Neural crest cell (in vitro differentiated cells): ENCODE measurements at places on chromosomes 11 and 22.
A peak's percentile ranks its signal among the peaks of the same experiment; 100 is the strongest.

GRCh38 chr11:75543806-75544205, 18.1 kb upstream of the GDPD5 start:
- no peak for DNase-seq

DNA sequence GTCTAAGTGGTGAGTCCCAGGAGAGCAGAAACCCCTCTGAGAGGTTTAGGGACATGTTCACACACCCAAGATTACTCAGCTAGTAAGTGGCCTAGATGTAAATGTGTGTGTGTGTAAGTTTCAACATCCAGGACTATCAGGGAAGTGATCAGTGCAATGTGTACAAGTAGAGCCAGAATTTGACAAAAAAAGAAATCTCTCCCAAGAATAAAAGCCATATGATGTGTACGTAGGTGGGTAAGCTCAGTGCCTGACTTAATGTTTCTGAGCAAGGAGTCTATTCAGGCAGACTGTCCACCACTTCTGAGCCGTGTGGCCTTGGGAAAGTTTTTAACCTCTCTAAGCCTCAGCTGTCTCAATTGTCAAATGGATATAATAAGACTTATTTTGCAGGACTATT, 133.8 kb upstream of the NAV2 start:
- DNase-seq, result no peak

DNA sequence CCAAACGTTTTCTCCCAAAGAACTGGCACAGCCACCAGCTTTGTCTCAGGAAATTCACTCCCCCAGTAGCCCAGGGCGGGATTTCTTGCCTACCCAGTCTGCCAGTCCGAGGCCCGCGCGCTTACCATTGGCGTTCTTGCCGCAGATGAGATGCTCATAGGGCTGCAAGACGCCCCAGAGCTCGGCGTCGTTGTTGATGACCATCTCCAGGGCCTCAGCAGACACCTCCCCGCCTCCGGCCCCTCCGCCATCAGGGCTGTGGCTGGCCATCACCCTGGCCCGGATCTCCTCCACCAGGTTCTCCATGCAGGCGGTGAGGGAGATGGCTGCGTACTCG, 1.3 kb downstream of the ABTB2 start:
- peak; percentile 16 for DNase-seq

DNA sequence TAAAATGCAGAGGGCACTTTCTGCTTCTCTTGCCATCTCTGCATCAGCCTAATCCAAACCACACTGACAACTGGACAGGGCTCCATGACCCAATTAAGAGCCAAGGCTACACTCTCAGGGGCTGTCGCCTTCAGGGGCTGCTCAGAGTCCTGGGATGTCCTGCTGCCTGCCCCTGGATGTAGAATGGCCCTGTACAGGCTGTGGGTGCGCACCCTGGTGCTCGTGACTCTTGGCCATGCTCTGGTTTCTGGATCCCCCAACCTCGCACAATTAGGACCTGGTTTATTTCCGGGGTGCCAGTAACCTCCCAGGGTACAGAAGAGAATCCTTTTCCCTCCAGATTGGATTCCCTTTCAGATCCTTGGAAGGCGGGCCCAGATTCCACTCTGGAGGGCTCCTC, 11.3 kb downstream of the IFT27 start:
- no peak for DNase-seq

GRCh38 chr11:7575841-7576725, 62.3 kb downstream of the PPFIBP2 start:
- DNase-seq, result no peak

DNA sequence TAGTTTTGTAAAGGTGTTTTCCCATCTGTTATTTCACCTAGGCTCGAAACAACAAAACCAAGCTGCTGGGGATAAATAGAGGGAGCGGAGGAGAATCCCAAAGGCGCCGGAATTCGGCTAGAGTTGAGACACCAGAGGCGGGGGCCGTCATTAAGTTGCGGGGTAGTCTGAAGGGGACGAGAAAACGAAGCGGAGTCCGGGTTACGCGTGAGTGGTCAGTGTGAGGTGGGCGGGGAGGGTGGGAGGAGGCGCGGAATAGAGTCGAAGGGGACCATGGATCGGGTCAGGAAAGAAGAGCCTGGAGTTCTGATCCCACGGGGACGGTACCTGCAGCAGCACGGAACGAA, 361 bp downstream of the SRPRA start:
- no peak for DNase-seq
